ENCODE measurements at places on chromosomes 4 and X.
A peak's percentile ranks its signal among the peaks of the same experiment; 100 is the strongest.

DNA sequence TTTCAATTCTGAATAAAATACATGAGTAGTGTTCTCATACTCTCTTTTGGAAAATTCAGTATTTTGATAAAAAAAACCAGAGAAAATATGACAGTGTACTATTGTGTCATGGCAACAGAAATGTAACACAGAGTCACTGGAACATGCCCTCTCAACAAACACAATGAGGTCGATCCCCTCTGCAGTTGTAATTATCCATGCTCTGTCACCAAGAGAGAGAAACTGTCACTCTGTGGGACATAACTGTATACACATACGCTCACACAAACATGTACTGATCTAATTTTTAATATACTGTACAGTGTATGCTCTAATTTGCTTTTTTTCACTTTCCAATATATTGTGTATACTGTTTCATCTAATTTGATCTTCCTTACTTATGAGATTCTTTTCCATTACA, 1136.8 kb upstream of the TENM3 start:
- H3K4me3 ChIP-seq, result no peak overlapping the region
- H3K27me3 ChIP-seq, result no peaks in the 10 kb centered on the region
- H3K36me3 ChIP-seq, result no peaks in the 10 kb centered on the region
- no peak overlapping the region for H3K27ac ChIP-seq

DNA sequence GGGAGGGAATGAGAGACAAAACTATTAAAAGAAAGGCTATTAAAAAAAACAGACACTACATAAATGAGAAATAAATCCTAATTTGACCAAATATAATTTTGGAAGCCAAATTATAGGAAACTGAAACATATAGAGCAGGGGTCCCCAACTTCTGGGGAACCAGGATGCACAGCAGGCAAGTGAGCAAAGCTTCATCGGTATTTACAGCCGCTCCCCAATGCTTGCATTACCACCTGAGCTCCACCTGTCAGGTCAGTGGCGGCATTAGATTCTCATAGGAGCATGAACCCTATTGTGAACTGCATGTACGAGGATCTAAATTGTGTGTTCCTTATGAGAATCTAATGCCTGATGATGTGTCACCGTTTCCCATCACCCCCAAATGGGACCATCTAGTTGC, 28.4 kb downstream of the ABCG2 start:
- H3K27ac ChIP-seq, result no peak overlapping the region
- H3K36me3 ChIP-seq, result no peaks in the 10 kb centered on the region
- no peak for DNase-seq
- H3K4me1 ChIP-seq, result no peaks in the 10 kb centered on the region

- H3K27ac ChIP-seq, result no peak overlapping the region
- no peak overlapping the region for H3K4me3 ChIP-seq
- no peaks in the 10 kb centered on the region for H3K36me3 ChIP-seq
- H3K27me3 ChIP-seq, result no peaks in the 10 kb centered on the region
Observed at GRCh38 chr4:101956068-101956825, 165.7 kb downstream of the BANK1 start.

DNA sequence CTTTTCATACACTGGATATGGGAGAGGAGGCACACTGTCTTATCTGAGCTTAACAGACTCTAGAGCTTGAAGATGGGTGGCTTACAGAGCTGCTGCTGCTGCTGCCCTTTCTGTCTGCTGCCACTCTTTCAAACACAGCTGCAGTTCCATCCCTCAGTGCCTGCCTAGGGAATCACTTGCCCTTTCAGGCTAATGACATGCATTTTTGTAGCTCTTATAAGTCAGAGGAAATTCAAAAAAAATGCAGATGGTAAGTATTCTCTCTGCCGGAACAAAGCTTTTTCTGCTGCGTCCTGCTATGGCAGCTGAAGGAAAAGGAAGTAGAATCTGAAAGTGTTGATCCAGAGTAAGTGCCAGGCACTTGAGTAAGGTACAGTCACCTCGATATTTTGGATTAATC, 460.4 kb upstream of the DIAPH2 start:
- no peaks in the 10 kb centered on the region for H3K36me3 ChIP-seq
- no peak overlapping the region for H3K4me3 ChIP-seq
- H3K4me1 ChIP-seq, result no peaks in the 10 kb centered on the region
- no peak for DNase-seq
- H3K27me3 ChIP-seq, result no peaks in the 10 kb centered on the region

- no peaks in the 10 kb centered on the region for H3K36me3 ChIP-seq
- no peaks in the 10 kb centered on the region for H3K4me1 ChIP-seq
- no peak overlapping the region for H3K27ac ChIP-seq
- DNase-seq, result no peak
Observed at GRCh38 chrX:84165711-84166110, 22.3 kb downstream of the RPS6KA6 start.

DNA sequence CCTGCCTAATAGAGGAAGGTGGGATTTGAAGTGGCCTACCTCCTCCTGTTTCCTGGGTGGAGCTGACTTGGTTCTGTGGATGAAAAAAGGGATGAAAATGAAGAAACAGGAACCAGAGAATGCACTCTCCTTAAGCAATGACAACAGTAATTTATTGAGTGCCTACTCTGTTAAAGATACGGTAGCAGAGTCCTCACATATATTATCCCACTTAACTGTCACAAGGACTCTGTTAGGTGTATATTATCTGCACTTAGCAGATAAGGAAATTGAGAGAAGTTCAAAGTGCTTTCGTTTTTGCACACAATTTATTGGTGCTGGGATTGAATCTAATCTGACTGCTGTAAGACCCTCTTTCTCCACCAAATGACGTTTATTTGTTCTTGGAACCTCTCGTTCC, 301.2 kb downstream of the PACRGL start:
- no peak for DNase-seq
- no peaks in the 10 kb centered on the region for H3K27me3 ChIP-seq
- H3K4me3 ChIP-seq, result no peak overlapping the region
- H3K27ac ChIP-seq, result no peak overlapping the region
- no peaks in the 10 kb centered on the region for H3K4me1 ChIP-seq
- no peaks in the 10 kb centered on the region for H3K36me3 ChIP-seq

- H3K27ac ChIP-seq, result no peak overlapping the region
- H3K36me3 ChIP-seq, result peaks cover 15% of the 10 kb centered on the region
- no peaks in the 10 kb centered on the region for H3K4me1 ChIP-seq
- H3K4me3 ChIP-seq, result no peak overlapping the region
Observed at GRCh38 chrX:16739574-16739973, 20.2 kb downstream of the SYAP1 start.

GRCh38 chrX:8743126-8743732, 11.3 kb upstream of the ANOS1 start:
- H3K36me3 ChIP-seq, result no peaks in the 10 kb centered on the region
- H3K4me3 ChIP-seq, result no peak overlapping the region
- no peak overlapping the region for H3K27ac ChIP-seq
- no peaks in the 10 kb centered on the region for H3K27me3 ChIP-seq
- peak; percentile 56 for DNase-seq

- peak overlapping the region; percentile 64 for H3K4me3 ChIP-seq
- no peak for DNase-seq
- peaks cover 59% of the 10 kb centered on the region for H3K4me1 ChIP-seq
- H3K36me3 ChIP-seq, result peaks cover 28% of the 10 kb centered on the region
- H3K27ac ChIP-seq, result no peak overlapping the region
- no peaks in the 10 kb centered on the region for H3K27me3 ChIP-seq
Observed at GRCh38 chrX:40090961-40091360, 6.8 kb downstream of the BCOR start.

DNA sequence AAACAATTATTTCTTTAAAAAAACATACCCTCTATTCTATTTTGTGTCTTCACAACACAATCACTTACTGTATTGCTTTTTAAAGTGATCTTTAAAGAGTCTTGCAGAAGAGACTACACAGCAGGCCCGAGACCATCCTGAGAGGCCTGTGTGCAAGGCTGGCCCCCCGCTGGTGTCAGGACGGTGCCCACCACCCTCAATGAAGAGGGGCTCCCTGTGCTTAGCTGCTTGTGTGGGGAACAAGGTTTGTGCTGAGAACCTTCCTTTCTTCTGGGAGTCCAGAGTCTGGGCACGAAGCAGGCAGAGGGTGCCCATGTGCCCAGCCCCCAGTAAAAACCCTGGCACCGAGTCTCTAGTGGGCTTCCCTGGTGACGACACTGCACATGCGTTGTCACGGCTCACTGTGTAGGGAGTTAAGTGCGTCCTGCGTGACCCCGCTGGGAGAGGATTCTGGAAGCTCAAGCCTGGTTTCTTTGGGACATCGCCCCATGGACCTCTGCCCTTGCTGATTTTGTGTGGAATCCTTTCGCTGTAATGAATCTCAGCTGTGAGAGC, 22.0 kb downstream of the RGS12 start:
- no peaks in the 10 kb centered on the region for H3K4me1 ChIP-seq
- no peak overlapping the region for H3K4me3 ChIP-seq
- no peak overlapping the region for H3K27ac ChIP-seq
- no peaks in the 10 kb centered on the region for H3K27me3 ChIP-seq
- no peaks in the 10 kb centered on the region for H3K36me3 ChIP-seq
- no peak for DNase-seq

GRCh38 chrX:107849747-107850421, 24.2 kb downstream of the MID2 start:
- H3K4me3 ChIP-seq, result no peak overlapping the region
- no peaks in the 10 kb centered on the region for H3K36me3 ChIP-seq
- H3K27ac ChIP-seq, result no peak overlapping the region
- H3K27me3 ChIP-seq, result no peaks in the 10 kb centered on the region

- peaks cover 25% of the 10 kb centered on the region for H3K4me1 ChIP-seq
- peak; percentile 56 for DNase-seq
- no peaks in the 10 kb centered on the region for H3K36me3 ChIP-seq
- H3K27me3 ChIP-seq, result peaks cover 16% of the 10 kb centered on the region
Observed at GRCh38 chr4:153916273-153916755, 127.4 kb upstream of the SFRP2 start.

GRCh38 chr4:113899271-113900070, 80.0 kb downstream of the ARSJ start:
- peaks cover 1% of the 10 kb centered on the region for H3K36me3 ChIP-seq
- H3K27ac ChIP-seq, result peak overlapping the region; percentile 78
- H3K4me3 ChIP-seq, result peak overlapping the region; percentile 13
- peak; percentile 46 for DNase-seq
- H3K4me1 ChIP-seq, result peaks cover 44% of the 10 kb centered on the region
